ENCODE measurements at places on chromosomes 5 and 9.

DNA sequence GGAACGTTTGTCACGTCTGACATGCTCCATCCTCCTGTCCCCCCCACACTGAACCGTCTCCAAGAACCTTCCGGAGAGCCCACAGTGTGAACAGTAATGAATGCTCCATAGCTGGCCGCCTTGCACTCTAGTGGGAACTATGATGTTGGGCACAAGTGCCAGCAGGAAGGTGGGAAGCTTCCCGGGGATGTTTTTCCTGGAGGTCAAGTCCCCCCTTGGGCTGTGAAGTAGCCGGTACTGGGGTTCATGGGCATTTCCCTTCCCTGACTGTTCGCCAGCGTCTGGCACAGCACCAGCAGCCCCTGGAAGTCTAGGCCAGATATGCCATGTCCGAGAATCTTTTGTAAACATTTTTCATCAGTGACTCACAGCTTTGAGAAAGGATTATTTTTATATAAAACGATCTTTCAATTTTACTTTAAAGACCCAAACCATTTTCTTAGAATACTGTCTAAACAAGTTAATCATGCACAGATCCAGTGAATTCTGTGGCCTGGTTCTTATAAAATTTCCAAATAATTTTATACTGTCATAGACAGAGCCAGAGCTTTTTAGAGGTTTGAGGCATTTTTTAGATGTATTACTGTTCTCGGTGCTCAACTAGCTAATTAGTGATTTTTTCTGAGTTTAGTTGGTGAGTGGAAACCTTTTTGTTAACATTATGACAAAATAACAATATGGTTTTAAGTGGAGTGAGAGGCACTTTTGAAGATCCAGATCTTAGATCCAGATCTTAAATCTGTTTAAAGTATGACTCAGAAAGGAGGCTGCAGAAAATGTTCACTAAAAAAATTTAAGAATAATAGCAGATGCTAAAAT, 11.6 kb downstream of the ABL1 start:
- DNase-seq: peak; percentile 65

- no peak for DNase-seq
Observed at GRCh38 chr5:174327896-174328295, 282.4 kb downstream of the NSG2 start.

DNA sequence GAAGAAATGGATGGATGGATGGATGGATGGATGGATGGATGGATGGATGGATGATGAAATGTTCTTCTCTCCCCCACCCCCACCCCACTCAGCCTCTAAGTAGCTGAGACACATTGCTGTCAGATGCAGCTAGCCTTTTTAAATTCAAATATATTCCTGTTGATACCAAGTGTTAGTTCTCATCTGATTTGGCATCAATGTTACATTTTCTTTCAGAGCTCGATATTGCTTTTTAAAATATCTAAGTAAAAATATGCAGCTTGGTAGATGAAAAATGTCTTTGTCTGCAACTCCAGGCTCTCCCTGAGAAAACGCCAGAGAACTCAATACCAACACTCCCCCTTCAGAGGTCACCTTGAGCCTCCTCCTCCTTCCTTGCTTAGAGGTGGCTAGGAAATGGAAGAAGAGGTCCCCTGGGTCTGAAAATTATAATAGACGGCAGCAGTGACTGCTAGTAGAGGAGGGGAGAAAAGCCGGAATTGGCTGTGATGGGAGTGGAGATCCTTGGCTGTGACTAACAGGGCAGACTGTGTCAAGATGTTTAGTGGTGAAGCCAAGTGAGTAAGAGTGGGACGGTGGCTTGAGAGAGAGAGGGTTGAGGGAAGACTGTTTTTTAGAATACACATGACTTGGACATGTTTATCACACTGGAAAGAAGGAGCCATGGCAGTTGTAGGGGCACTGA, 156.0 kb downstream of the ZNF462 start:
- peak; percentile 84 for DNase-seq

DNA sequence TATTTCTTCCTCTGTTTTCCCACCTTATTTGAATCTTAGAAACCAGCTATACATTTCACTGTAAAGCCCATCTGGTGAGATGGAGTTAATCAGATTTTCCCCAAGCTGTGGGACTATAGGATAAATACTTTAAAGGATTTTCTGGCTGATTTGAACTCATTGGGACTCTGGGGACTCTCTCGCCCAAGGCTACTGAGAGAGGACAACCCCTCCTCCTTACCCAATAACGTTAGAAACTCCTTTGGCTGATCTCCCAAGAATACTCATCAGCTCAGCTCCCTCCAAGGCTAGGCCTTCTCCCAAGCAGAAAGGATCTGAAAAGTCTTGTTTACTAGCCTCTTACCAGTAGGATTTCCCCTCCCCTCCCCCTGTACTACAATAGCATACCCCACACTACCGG, 1.5 kb upstream of the GLRA1 start:
- DNase-seq: no peak

DNA sequence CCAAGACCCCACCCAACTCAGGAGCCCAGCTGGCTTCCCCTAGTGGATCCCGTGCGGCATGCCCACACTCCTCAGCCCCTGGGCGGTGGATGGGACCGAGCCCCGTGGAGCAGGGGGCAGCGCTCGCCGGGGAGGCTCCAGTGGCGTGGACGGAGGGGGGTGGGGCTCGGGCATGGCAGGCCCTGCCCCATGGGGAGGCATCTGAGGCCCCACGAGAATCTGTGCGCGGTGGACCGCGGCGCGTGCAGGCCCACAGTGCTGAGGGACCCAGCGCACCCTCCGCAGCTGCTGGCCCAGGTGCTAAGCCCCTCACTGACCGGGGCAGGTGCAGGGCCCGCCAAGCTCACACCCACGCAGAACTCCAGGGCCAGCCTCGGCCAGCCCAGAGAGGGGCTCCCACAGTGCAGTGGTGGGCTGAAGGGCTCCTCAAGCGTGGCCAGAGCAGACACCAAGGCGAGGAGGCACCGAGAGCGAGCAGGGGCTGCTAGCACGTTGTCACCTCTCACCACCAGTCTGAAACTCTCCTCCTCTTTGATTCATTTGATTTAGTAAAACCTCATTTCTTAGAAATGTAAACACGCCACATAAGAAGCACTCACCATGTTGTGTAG, 25.6 kb downstream of the RNF130 start:
- DNase-seq: no peak

DNA sequence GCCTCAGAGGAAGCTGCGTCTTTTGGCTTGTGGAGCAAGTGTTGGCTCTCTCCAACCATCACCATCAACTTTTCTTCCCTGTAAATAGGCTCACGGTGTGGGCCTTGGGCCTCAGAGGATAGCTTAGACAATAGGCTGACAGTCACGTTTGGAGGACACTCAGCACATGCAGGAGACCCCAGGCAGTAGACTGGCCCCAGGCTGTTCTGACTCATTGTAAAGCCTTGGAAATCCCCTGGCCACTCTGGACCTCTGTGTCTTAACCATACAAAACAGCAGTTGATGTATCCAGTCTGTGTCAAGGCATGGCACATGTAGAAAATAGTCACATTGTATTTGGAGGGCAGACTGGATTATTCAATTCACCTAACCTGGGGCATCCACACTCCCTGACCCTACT, 18.6 kb downstream of the CD74 start:
- no peak for DNase-seq

DNA sequence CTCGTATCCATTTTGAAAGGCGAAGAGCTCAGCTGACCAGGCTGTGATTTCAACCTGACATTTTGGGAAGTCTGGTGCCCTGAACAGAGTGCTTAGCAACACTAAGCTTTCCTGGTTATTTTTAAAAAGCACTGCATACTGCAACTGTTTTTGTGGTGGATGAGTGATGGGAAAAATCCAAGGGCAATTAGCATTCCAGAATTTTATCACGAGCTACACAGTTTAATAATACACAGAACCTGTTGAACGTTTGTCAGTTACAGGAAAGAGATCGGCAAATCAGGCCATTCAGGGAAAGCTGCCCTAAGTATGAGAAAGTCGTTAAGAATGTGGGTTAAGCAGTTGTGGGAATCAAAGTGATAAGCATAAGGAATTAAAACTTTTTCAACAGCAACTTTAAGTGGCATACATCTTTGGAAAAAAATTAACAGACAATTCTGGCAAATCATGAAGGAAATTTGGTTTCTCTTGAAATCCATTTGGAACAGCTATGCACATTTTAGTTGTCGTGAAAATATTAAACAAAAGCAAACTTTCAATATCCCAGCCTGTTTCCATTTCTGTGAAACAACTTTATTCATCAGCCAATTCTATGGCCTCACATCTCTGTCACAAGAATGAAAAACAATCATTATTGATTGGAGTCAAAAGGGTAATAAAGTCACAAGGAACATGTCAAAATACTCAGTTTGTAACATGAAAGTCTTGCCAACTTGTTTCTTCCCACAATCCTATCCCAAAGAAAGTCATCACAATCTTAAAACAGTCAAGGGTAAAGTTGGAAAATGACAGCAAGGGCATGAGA, 25.7 kb downstream of the PUM3 start:
- DNase-seq: peak; percentile 93

- no peak for DNase-seq
Observed at GRCh38 chr5:133531178-133531577, 81.2 kb downstream of the FSTL4 start.

DNA sequence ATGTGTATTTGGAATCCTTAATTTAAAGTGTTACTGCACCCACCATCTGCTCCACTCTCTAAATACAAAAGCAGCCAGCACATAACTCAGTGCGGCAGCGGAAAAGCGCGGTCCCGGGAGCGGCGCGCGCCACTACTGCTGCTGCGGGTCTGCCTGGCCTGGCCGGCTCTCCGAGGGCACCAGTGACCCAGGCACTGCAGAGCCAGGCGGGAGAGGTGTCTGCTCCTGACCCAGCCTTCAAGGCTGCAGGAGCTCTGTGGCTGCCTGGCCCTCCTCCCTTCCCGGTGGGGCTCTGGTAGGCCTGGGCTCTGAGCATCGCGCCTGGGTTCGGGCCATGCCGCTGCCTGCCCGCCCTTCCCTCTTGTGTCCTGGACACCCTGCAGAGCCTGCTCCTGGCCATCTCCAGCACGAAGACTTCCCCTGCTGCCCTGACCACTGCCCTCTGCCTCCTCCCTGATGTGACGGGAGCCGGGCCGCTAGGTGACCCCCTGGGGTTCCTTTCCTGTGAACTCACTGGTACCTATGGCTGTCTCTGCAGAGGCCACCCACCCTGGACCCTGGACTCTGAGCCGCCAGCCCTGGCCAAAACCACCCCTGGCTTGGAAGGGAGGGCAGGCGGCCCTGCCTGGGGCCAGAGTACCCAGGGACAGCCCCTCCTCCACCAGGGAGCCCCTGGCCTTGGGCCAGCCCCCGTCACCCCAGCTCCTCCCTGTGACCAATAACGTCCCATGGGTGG, 32.8 kb upstream of the UBAC1 start:
- DNase-seq: no peak

DNA sequence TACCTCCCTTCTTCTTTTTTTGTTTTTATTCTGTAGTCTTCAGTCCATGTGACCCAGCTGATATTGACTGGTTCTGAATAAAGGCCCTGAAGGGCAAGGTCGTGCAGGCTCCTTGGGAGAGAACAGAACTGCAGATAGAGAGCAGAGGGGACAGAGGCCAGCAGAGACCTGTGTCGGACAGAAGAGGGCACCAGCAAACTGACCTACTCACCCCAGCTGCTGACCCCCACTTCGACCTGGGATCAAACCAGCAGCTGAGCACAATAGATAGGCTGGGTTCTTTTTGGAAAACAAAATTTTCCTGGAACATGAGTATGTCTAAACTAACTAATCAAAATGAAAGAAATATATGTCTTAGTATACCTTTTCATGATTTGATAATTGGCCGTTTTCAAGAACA, 695.1 kb downstream of the NR2F1-AS1 start:
- no peak for DNase-seq

DNA sequence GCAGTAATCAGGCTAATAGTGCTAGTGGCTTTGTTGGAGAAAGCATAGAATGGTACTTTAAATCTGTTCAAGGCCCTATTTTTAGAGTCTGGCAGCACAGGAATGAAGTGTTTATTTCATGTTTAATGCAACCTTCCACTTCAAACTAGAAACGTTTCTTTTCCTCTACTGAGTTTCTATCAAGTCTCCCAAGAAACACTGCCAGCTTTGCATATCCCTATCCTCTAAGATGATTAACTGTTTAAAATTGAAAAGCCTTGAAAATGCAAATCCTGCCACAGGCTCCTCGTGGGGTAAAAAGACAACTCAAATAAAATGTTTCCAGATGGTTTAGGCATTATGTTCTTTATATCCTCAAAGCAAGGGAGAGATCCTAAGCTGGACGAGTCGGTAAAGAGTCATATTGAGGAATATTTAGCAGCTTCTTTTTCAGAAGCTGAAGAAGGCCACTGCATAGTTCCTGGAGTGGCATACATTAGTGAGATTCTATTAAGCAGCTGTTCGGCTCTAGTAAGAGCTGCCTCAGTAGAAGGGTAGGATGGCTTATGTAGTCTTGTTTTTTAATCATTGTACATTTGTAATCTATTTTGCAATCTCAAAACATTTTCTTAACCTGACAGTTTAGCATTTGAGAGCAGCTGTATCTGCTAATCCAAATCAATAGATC, 251.2 kb downstream of the CHSY3 start:
- peak; percentile 4 for DNase-seq

DNA sequence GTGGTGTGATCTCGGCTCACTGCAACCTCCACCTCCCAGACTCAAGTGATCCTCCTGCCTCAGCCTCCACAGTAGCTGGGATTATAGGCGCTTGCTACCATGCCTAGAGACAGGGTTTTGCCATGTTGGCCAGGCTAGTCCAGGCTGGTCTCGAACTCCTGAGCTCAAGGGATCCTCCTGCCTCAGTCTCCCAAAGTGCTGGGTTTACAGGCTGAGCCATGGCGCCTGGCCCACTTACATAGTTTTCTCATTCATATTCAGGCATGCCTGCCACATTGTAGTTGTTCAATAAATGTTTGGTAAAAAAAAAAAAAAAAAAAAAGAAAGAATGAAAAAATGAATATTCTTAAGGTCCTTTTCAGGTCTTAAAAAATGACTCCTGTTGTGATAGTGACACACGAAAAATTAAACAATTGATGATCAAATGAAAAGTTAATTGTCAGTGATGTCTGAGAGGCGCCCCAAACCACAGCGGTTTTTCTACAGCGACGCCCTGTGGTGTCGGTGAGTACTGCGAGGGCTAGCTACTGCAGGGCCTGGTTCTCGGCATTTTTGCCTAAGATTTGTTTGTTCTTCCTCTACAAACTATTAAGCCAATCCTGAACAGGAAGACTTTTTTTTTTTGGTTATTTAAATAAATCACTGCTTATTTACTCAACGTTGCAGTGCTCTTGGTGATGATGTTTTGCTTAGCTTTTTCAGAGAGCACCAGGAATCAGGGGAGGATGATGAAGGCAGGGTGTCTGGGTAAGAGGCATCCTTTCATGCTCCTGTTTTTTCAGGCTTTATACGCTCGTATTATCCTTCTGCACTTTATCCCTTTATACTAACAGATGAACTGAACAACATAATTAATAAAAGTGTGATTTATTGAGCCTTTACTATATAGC, 67.0 kb upstream of the DPYSL3 start:
- DNase-seq: peak; percentile 26

DNA sequence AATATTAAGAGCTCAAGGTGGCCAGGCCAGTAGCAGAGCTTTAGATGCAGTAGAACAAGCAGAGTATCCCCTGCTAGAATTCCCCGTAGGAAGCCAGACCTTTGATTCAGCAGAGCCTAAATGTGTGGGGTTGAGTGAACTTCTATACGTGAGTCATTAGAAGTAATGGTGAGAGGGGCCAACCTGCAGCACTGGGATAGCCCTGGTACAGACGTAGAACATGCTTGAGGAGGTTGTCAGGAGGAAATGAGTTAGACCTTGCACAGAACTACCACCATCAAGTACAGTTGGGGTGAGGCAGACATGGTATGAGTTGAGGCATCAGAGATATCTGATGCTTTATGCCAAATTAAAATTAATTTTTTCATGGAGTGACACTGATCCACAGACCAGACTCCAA, 42.0 kb downstream of the PDCD1LG2 start:
- DNase-seq: no peak
